Stimulated activated CD8-positive, alpha-beta memory T cell treated with anti-CD3 and anti-CD28 coated beads, Interleukin-4, amount 100 ng/mL, for 1 hour (primary cell): ENCODE measurements at places on chromosomes 2 and 18.

DNA sequence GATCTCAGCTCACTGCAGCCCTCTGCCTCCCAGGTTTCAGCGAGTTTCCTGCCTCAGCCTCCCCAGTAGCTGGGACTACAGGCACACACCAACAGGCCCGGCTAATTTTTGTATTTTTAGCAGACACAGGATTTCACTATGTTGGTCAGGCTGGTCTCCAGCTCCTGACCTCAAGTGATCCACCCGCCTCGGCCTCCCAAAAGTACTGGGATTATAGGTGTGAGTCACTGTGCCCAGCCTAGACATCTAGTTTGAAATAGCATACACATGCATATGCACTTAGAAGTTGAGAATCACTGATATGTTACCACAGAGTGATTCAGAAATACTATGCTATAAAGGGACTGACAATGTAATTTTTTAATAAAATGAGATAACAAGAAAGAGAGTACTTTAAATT, 69.8 kb upstream of the CDKL4 start:
- no peak for DNase-seq

DNA sequence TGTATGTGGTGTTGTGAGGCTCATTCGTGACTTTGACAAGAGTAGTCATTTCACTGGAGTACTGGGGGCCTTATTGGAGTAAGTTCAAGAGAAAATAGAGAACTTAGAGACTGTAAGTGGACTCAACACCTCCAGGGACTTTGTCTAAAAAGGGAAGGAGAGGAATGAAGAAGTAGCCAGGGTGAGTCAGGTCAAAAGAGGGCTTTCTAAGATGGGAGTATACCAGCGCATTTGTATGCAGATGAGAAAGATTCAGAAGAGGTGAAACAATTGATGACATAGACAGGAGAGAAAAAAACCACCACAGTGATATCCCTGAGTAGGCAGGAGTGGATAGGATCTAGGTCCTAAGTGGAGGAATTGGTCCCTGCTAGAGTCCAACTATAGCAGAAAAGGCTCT, 246.8 kb downstream of the IKZF2 start:
- DNase-seq: no peak

DNA sequence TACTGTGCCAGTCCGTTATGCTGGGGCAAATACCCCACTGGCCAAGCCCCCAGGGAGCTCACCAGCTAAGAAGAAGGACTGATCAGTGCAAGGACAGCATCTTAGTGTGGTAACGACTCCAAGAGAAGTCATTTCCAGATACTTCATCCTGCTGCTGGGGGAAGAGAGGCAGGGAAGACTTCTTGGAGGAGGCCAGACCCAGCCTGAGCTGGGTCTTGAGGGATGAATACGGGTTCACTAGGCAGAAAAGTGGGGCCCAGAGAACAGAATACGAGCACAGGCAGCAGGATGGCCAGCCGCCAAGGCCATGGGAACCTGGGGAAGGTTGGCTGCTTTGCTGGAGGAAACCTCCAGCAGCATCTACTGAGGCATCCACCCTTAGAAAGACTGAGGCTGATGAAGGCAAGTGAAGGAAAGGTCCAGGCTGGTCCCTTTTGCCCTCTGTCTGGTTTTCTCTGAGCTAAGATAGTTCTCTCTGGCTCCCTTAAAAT, 84.1 kb downstream of the GLI2 start:
- DNase-seq: no peak

DNA sequence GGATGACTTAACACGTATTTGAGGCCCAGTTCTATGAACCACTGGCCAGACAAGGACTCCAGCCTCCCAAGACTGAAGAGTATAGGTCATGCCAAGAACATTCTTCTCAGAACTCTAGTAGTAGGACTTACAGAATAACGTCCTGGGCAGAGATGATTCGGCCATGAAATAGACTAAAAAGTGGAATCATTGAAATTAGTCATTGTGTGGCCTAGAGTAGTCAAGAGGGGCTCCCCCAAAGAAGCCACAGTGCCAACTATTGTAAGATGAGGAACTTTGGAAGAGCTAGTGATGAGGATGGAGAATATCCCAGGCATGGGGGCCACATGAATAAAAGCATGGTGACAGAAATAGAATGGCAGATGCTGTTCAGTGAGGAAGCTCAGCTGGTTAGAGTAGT, 101.1 kb downstream of the TRIB2 start:
- no peak for DNase-seq

GRCh38 chr2:54763636-54764291, 40.3 kb downstream of the EML6 start:
- no peak for DNase-seq

- no peak for DNase-seq
Observed at GRCh38 chr2:12068796-12069538, 322.5 kb downstream of the LPIN1 start.

GRCh38 chr2:147679191-147679954, 165.5 kb upstream of the ACVR2A start:
- no peak for DNase-seq

DNA sequence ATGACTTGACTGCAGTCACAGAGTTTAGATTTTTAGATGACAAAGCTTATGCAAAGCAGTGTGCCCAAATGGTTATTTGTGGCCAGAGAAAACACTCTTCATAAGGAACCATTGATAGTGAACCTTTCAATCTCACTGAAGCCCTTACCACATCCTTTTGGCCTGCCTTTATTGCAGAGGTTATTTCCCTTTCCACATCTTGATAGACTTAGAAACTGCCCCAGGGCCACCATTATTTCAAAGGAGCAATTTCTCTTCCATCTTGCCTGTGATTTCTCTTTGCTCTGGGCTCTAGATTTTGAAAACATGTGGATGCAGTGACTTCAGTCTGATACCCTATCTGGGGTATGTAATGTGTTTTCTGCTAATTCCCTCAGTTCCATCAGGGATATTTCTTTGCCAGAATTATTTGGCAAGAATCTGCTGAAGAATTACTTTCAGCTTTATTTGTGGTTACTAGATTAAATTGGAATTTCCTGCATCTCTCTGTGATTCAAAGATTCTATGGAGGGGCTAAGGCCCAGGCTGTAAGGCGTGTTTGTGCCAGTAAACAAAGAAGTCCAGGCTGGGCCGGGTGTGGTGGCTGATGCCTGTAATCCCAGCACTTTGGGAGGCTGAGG, 51.0 kb downstream of the MOGAT1 start:
- DNase-seq: no peak

GRCh38 chr2:193331676-193332075, 1136.9 kb upstream of the TMEFF2 start:
- DNase-seq: no peak

DNA sequence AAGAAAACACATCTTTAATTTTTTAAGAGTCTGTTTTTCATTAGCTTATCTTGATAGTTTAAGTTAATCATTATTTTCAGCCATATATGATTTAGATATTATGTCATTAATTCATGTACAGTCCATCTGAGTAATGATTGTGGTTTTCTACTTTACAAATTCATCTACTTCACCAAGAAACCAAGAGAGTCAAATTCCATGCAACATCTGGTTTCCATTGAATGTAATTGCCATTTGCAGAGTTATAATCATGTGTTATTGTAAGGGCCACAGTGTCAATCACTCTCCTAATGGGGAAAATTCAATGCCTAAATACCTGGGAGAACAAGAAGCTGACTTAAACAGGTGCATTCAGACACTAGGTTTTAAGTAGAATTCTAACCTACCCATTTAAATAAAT, 217.2 kb upstream of the OSR1 start:
- no peak for DNase-seq
